ENCODE measurements at places on chromosomes 11 and 22.

DNA sequence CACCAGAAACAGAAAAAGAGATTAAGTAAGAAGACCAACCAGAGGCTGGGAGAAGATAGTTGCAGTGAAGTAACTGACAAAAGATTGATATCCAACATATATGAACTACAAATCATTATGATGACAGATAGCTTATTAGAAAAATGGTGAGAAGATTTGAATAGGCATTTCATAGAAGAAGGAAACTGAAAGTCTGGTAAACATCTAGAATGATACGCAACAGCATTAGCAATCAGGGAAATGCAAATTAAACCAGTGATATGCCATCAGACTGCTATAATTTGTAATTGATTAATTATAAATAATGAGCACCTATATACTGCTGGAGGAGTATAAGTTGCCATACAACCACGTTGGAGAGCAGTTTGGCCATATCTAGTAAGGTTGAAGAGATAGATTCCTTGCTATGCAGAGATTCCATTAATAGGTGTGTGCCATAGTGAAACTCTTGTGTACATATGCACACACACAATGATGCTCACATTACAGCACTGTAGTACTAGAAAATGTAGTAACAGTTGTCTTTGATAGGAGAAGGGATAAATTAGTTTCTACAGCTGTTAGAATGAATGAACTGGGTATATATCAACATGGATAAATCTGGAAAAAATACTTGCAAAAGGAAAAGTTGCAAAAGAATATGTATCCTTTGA, 20.5 kb downstream of the RNF169 start:
- no peak for DNase-seq

DNA sequence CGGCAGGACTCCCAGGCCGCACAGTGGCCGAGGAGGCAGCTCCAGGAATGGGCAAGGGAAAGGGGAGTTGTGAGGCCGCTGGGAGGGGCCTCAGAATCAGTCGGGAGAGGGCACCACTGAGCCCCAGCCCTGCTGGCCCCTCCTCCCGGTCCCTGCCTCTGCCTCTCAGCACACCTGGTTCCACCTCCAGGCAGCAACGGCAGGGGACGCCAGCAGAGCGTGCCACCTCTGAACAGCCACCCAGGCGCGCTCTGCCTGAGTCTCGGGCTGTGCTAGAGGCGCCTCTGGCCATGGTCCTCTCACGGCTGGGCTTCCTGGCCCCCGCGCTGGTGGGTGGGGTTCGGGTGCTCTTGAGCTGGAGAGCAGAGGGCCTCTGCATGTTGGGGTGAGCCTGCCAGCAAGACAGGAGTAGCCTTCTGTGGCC, 33.0 kb downstream of the MOB2 start:
- DNase-seq: no peak

DNA sequence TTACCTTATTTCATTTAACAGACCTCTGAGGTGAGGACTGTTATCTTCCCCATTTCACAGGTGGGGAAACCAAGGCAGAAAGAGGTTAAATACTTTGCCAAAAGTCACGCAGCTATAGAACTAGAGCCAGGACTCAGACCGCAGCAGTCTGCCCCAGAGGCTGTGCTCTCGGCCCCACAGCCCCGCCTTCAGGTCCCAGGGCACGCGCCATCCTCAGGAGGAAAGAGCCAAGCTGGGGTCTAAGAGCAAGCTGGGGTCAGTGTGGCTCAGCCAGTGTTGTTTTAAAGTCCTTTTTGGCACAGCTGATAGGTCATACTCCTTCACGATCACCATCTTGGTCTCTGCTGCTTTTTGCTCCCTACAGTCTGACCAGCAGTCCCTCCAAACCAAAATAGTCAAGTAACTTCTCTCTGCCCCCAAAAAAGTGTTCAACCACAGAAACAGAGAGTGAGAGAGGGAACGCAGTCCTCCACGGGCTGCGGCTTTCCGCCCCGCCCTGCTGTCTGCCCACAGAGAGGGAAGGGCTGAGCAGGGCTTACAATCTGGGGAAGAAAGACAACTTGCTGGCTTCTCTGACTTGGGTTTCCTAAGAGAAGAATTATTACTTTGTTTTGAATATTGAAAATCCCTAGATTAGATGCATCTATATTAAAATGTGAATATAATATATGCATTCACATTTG, 137.2 kb upstream of the OPCML start:
- no peak for DNase-seq

GRCh38 chr11:2796508-2797113, 89.0 kb downstream of the CDKN1C start:
- DNase-seq: no peak

DNA sequence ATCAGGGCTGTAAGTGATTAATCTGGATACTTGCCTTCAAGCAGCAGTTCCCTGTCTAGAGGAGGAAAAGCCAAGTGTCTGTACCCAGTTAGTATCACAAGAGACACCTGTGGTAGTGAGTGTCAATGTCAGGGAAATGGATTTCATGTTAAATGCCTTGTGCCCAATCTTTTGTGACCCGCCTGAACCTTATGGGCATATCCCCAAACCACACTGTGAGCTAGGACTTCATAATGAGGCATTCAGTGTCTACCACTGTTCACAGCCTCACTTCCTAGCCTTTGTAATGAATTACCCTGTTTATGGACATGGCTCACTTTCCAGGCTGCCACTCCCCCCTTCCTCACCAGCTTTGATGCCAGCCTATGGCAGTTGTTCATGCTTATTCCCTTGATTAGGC, 125.1 kb downstream of the TRIM44 start:
- no peak for DNase-seq

Measured in stimulated activated CD8-positive, alpha-beta memory T cell treated with anti-CD3 and anti-CD28 coated beads, Interleukin-7, amount 100 ng/mL, for 24 hours (primary cell).